Daoy (cell line): ENCODE measurements at places on chromosomes 12 and 14. TPM values are rescaled to one million over a fixed set of nuclear protein-coding genes. Genes with fewer than 3 reads are reported as not detected.

DNA sequence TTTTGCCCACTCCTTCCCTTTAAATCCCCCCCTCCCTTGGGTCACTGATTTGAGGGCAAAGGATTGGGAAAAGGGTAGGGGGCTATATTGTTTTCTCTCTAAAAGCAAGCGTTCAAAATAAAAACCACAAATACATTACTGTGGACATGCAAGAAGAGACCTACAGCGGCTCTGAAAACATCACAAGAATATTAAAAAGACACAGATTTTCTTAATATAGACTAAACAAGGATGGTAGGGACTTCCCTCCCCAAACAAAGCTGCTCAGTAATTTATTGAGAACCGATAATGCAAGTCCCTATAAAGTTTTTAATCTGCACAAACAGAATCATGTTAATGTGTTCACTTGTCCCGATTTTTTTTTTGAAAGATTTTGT lies 12.9 kb downstream of the TBX3 start:
- no peak for DNase-seq

GRCh38 chr12:41287500-41288141 lies 99.5 kb downstream of the PDZRN4 start:
- no peak for DNase-seq

DNA sequence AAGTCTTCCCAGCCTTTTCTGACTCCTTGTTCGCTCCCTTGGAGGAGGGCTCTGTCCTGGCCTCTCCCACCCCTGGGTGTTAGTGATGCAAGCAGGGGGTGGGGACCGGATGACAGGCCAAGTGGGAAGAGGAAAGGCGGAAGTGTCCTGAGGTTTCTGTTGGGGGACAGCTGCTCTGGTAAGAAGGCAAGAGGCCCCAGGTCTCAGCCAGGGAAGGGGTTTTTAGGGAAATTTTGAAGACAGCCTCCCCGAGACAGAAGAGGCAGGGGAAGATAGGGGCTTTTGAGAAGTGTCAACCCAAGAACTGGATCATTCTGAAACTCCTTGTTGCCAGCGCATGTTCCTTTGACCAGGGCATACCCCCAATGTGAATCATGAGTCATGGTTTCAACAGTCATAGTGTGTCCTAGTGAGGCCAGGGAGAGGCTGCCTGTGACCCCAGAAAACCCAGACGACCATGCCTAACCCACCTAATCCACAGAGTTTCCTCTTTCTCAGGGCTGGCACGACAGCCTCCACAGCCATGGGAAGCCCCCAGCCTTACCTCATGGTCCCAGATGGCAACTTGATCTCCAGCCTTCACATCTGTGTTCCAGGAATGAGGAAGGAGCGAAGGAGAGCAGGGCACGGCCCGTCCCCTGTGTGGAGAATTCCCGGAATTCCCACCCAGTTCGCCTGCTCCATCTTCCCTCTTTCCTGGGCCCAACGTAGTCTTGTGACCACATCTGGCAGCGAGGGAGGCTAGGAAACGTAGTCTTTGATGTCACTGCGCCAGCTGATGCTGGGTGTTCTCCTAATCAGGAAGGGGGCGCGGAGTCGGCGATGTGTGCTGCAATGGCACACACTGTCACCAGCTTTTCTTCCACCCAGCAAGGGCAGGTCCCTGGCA lies 4.9 kb upstream of the GPR132 start:
- DNase-seq = peak; percentile 52

The PIP4P1 gene
- 19.7 and 21.0 TPM in 2 replicates for total RNA-seq

DNA sequence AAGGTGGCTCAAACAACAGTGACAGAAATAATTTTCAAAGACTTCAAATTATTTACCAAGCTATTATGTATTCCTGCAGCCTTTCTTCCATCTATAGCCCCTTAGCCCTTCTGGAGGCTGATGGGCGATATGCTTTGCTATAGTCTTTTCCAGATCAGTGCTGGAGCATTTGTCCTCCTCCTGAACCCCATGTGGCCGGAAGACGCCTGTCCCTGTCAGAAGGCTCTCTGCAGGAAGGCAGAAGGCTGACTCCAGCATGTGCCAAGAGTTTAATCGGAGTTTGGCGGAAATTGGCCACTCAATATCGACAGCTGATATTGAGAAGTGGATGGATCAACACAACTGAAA lies 49.3 kb upstream of the MAX start:
- DNase-seq = no peak

The NANOG gene
- total RNA-seq = not detected in 2 replicates

DNA sequence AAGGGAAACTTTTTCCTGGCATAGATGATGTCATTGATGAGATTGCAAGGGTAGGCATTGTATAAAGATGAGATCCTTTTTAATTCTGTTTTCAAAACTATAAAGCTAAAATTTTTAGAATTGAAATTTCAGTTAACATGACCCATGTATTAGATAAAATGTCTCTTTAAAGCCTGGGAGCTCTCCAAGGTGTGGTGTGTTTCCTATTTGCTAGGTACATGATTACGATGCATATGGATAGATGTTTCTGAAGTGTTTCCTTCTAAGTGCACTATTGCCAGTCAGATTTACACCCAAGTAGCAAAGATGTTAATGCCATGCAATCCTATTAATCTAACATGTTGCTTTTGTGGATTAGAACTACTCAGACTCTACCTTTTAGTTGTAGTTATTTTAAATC lies 834.7 kb downstream of the DIO2 start:
- DNase-seq = no peak

DNA sequence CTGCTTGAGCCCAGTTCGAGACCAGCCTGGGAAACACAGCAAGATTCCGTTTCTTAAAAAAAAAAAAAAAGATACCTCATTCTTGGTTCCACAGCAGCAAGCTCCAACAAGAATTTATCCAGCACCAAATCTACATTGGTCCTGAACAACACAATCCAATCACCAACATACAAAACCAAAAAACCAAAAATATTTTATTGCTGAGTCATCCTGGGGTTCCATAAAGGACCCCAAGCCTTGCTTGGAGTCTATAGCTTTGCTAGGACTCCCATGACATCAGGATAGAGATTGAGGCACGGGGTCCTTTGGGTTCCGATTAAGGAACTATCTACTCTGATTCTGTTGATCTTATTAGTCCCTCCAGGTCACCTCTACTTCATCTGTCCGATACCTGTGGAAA lies 7.7 kb downstream of the OSGEP start:
- DNase-seq = no peak

- no peak for DNase-seq
Observed at GRCh38 chr12:98745578-98746391, 100.7 kb downstream of the APAF1 start.

The LRRC23 gene
- 7.0 and 16.1 TPM in 2 replicates for total RNA-seq

The ADAM21 gene
- 0.12 and 0.40 TPM in 2 replicates for total RNA-seq

DNA sequence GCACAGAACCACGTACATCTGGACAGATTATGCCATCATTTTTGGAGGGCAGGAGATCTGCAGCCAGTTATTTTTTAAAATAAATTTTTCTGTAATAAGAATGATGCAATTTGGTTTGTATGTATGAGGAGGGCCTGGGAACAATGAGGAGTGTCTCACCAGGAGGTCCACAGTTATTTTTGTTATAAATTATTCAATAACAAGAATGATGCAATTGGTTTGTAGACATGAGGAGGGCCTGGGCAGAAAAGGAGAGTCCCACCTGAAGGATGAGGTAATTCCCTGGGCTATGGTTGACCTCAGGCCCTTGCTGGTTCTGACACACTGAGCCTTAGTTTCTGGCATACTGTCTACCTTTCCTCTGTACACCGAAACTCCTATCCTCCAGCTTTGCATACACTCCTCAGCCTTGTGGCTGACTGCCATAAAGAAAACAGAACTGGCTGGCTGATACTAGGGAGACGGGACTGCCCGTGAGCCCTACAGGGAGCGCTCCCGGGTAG lies 9.0 kb upstream of the DCD start:
- DNase-seq = peak; percentile 27

The OAS1 gene
- total RNA-seq = 5.1 and 6.1 TPM in 2 replicates

DNA sequence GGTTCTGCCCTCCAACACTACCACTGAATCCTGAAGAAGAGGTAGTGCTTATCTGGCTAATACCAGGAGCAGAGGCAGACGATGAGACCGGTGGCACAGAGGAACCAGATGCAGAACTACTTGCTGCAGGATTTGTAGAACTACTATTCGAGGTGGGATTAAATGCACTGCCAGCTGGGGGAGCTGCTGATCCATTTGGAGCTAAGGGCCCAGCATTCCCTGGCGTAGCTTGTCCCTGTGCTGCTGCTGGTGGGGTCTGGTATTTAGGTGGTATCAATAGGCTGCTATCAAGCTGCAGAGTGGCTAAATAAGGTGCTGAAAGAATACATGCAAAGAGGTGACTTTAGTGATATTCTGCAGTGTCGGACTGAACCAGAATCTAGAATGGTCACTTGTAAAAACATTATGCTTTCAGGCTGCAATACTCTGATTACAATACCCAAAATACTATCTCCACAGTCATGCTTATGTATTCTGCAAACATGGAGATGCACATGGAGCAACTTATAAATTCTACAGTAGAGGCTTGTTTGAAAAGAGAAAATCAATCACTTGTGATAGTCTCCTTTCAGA lies 294.2 kb downstream of the MED13L start:
- peak; percentile 11 for DNase-seq

GRCh38 chr12:76024942-76025600 lies 6.5 kb downstream of the PHLDA1 start:
- DNase-seq = peak; percentile 69

The USP15 gene
- 42.6 and 53.4 TPM in 2 replicates for total RNA-seq

DNA sequence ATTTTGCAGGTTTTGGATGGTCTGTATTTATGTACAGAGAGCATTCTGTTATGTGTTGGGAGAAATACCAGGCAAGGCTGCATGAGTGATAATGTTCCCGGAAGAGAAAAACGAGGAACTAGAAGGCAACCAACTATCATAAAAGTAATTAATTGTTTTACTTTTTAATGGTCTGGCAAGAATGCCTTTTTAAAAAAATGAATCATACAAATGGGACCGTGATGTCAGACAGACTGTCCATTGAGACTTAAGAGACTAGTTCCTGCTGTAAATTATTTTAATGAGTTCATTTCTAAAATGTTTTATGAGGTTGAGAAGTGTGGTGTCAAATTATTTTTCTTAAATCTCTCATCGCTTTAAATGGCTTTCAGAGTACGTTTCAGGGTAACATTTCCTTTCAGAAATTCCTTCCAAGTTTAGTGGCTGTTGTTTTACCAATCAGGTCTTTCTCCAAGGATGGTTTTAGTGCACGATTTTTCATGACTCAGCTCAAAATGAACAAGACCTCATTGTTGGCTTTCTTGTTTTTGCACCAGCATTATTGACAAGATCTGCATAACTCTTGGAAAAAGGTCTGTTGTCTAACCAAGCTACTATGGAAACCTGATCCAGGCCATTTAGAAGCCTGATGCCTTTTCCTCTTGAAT lies 86.1 kb upstream of the ARHGAP5 start:
- DNase-seq = no peak

- no peak for DNase-seq
Observed at GRCh38 chr12:125674554-125675338, 609.5 kb downstream of the AACS start.

The ALKBH2 gene
- 29.4 and 43.5 TPM in 2 replicates for total RNA-seq

DNA sequence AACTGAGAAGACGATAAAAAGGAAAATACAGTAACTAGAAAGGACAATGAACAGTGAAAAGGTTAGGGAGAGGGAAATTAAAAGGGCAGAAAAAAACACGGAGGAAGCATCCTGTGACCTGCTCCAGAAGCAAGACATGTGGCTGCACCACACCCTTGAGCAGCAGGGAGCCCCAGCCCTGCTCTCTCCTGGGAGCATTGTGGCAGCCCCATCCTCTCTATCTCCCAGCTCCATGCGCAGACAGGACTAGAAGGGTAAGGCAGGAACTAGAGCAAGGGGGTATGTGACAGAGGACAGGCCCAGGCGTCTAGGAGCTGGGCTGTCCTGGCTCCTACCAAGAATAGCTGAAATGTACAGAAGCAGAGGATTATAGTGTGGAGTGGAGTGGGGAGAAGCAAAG lies 38.6 kb upstream of the SMUG1 start:
- DNase-seq = no peak

The C12orf50 gene
- total RNA-seq = not detected in 2 replicates

DNA sequence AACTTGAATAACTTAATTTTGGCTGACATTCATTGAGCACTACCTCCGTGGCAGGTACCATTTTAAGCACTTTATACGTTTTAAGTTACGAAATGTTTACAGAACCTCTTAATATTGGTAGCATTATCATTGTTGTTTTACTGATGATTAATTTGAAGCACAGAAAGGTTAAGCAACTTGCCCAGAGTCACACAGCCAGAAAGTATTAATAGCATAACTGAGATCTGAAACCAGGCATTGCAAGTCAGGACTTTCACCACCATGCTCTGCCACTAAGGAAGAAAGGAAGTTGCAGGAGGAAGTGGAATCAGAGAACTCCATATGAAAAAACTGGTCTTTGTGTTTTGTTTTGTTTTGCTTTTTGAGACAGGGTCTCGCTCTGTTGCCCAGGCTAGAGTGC lies 28.2 kb upstream of the BCAT1 start:
- no peak for DNase-seq

DNA sequence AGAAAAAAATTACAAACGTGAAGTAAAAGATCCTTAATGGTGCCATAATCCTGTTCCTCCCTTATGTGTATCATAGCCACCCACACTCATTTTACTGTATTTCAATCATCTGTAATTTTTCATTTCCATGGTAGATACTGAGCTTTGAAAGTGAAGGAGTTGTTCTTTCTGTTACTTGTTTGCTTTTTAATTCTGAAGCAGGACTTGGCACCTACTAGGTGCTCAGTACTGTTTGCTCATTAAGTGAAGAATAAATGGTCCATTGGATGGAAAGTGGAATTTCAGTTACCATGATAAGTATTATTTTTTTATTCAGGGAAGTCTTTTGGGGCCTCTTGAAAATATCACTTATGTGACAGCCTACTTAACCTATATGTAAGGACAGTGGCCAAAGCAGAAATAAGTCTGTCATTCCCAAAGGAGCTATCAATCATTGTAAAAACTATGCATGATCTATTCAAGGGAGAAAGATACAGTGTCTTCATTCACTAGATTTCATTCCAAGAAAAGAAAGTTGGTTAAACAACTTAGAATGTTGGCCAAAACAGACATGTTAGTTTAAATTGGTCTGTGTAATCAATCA lies 1244.4 kb upstream of the SEL1L start:
- DNase-seq = no peak

GRCh38 chr12:94263905-94264561 lies 115.7 kb downstream of the PLXNC1 start:
- peak; percentile 54 for DNase-seq

GRCh38 chr12:122187466-122187865 lies 4.5 kb downstream of the LRRC43 start:
- no peak for DNase-seq

DNA sequence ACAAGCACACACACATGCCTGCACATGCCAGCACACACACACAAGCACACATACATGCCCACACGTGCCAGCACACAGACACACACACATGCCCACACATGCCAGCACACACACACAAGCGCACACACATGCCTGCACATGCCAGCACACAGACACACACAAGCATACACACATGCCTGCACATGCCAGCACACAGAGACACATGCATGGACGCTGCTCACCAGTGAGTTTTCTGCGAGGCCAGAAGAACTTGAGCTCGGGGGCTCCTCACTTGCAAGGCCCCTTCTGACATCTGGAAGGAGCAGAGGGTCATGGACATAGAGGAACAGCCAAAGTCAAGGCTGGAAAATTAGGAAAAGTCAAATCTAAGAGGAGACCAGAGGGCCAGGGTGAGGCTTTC lies 61.2 kb upstream of the BCL11B start:
- no peak for DNase-seq
